ENCODE measurements at places on chromosomes 7 and 10. TPM values are rescaled to one million over a fixed set of nuclear protein-coding genes. Genes with fewer than 3 reads are reported as not detected.
A peak's percentile ranks its signal among the peaks of the same experiment; 100 is the strongest.

- no peaks in the 10 kb centered on the region for H3K27me3 ChIP-seq
- no peak for DNase-seq
- no peak overlapping the region for H3K4me3 ChIP-seq
- no peaks in the 10 kb centered on the region for H3K4me1 ChIP-seq
- H3K27ac ChIP-seq = no peak overlapping the region
- H3K36me3 ChIP-seq = no peaks in the 10 kb centered on the region
These were observed 67.7 kb downstream of the ELAPOR2 start for GRCh38 chr7:86991771-86992191.

GRCh38 chr10:133377818-133378250 lies 1.2 kb upstream of the PAOX start:
- no peaks in the 10 kb centered on the region for H3K27me3 ChIP-seq
- peak overlapping the region; percentile 73 for H3K4me3 ChIP-seq
- no peak overlapping the region for H3K27ac ChIP-seq
- no peaks in the 10 kb centered on the region for H3K4me1 ChIP-seq
- DNase-seq = no peak

DNA sequence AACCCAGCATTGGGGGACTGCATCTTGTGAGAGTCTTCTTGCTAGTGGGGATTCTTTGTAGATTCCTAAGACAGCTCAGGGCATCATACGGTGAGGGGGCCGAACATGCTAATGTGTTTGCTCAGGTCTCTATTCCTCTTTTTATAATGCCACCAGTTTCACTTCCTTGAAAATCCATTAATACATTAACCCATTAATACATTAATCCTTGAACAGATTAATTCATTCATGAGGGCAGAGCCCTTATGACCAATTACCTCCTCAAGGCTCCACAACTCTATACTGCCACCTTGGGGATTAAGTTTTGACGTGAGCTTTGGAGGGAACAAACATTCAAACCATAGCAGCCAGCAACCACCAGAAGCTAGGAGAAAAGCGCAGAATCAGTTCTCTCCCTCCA lies 67.2 kb upstream of the POT1 start:
- H3K4me1 ChIP-seq = peaks cover 16% of the 10 kb centered on the region
- H3K36me3 ChIP-seq = no peaks in the 10 kb centered on the region
- peak; percentile 46 for DNase-seq
- H3K27me3 ChIP-seq = no peaks in the 10 kb centered on the region

GRCh38 chr10:62652114-62652513 lies 152.4 kb upstream of the ADO start:
- peak; percentile 75 for DNase-seq
- no peaks in the 10 kb centered on the region for H3K36me3 ChIP-seq
- H3K4me1 ChIP-seq = peaks cover 32% of the 10 kb centered on the region
- no peak overlapping the region for H3K4me3 ChIP-seq
- 0 out of 2 replicates have a peak, but pooled peaks cover 1% of the 10 kb centered on the region for H3K27me3 ChIP-seq

GRCh38 chr10:121598263-121599249 lies at the start of gene FGFR2:
Gene FGFR2 (minus strand): TSS chr10:121598444. CDS start chr10:121593817, 4,627 bp downstream.
- H3K4me1 ChIP-seq = peaks cover 3% of the 10 kb centered on the region
- H3K36me3 ChIP-seq = no peaks in the 10 kb centered on the region
- peak within 1 kb of the TSS; percentile 57 for H3K4me3 ChIP-seq
- H3K27me3 ChIP-seq = peaks cover 53% of the 10 kb centered on the region
- DNase-seq = peak; percentile 67

GRCh38 chr10:2619916-2620315 lies 447.4 kb upstream of the PFKP start:
- DNase-seq = no peak
- no peak overlapping the region for H3K4me3 ChIP-seq
- H3K4me1 ChIP-seq = no peaks in the 10 kb centered on the region
- no peak overlapping the region for H3K27ac ChIP-seq

DNA sequence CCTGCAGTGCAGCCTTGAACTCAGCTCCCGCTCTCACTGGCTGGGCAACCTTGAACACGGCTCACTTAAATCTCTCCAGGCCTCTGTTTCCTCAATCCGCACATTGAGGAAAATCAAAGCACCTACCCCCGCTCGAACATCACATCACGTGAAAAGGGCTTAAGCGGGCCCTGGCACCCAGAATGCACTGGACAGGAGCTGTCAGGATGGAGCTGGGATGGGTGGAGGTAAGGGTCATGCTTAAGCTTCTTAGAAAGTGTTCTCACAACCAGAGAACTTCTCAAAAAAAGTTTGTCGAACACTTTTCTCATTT lies 55.7 kb upstream of the MGMT start:
- 0 out of 2 replicates have a peak, but pooled peaks cover 2% of the 10 kb centered on the region for H3K27me3 ChIP-seq
- no peaks in the 10 kb centered on the region for H3K4me1 ChIP-seq
- no peak for DNase-seq
- H3K36me3 ChIP-seq = no peaks in the 10 kb centered on the region

GRCh38 chr10:60921633-60922032 lies 22.4 kb downstream of the RHOBTB1 start:
- no peak overlapping the region for H3K27ac ChIP-seq
- H3K4me3 ChIP-seq = no peak overlapping the region
- peaks cover 14% of the 10 kb centered on the region for H3K4me1 ChIP-seq
- no peaks in the 10 kb centered on the region for H3K36me3 ChIP-seq
- no peak for DNase-seq

DNA sequence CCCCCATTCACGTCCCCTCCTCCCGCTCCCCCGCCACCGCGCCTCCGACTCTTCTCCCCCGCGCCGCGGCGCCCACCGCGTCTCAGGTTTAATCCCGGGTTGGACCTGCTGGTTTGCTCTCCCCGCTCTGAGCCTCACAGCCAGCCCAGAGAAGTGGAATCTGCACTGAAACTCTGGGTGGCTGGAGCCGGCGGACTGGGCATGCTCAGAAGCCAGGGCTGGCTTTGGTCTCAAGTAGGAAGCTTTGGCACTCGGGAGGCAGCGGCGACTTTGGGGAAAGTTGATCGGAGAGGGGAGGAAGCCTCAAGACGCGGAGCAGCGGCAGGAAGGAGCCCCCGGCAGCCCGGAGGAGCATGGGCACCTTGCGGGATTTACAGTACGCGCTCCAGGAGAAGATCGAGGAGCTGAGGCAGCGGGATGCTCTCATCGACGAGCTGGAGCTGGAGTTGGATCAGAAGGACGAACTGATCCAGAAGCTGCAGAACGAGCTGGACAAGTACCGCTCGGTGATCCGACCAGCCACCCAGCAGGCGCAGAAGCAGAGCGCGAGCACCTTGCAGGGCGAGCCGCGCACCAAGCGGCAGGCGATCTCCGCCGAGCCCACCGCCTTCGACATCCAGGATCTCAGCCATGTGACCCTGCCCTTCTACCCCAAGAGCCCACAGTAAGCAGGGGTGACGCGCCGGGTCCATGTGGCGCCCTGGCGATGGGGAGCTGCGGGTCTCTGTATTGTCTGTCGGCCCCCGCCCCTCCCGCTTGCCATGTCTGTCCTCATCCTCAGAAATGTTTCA lies at the start of gene PRKG1:
TSS of gene PRKG1 (plus strand) at position 250 of the 791 bp plus-strand sequence.
- H3K27me3 ChIP-seq = no peaks in the 10 kb centered on the region
- no peaks in the 10 kb centered on the region for H3K36me3 ChIP-seq
- H3K4me3 ChIP-seq = peak within 1 kb of the TSS; percentile 83

The TMEM26 gene
- total RNA-seq = not detected

The AOAH gene
- total RNA-seq = not detected

The NKX1-2 gene
- total RNA-seq = not detected

The TCAF2 gene
- 5.9 TPM for total RNA-seq

The NEURL1 gene
- total RNA-seq = 0.63 TPM

The TMEM130 gene
- not detected for total RNA-seq

Data from GM23248 (cell line).